ENCODE measurements at places on chromosomes 3 and 15.

- no peak for DNase-seq
Observed at GRCh38 chr3:94961423-94962100, 898.7 kb downstream of the NSUN3 start.

- DNase-seq, result no peak
Observed at GRCh38 chr3:24857945-24858344, 363.3 kb upstream of the THRB start.

- no peak for DNase-seq
Observed at GRCh38 chr15:52252781-52253180, 42.8 kb downstream of the MYO5C start.

DNA sequence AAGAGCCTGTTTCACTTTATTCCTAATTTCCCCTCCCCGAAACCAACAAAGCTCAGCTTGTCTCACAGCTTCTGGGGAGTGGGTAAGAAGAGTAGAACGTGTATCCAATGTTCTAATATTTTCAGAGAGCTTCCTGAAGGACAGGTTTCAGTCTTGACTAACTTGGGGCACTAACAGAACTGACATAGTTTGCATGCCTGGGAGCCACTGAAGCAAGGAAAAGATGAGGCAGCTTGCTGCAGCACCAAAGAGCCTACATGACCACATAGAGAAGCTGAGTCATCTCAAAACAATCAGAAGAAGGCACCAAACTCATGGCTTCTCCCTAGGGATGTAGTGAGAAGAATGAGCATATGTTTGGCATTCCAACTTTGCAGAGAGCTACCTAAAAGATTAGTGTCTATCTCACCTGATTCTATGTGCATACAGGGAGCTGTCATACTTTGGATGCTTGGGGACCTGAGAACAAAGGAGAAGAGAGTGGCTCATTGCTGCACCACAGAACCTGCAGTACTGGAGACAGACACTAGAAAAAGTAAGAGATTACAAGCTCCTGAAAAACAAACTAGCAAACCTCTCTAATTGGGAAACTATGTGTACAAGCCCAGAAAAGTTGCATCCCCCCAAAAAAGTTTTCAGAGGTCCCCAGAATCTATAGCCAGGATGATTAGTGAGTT, 86.9 kb downstream of the DCLK3 start:
- no peak for DNase-seq

- no peak for DNase-seq
Observed at GRCh38 chr3:71214016-71214415, 369.5 kb downstream of the FOXP1 start.

DNA sequence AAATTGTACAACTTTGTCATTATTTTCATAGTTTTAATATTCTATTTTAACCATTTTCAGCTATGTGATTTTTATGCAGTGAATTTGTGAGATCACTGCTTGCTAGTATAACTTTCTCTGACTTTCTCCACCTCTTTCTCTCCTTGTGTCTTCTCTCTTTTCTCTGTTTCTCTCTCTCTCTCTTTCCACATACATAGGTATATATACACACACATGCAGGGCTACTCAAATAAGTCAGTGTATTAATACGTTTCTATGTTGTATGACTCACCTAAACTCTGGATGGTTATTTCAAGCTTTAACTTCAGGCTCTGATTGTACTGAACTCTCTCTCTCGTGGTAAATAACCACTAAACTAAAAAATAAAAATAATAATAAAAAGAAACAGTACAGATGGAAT, 1389.3 kb upstream of the ALCAM start:
- no peak for DNase-seq

Measured in GM19239 (cell line).